Kasumi-1 (cell line): ENCODE measurements at places on chromosomes 11 and 22.

DNA sequence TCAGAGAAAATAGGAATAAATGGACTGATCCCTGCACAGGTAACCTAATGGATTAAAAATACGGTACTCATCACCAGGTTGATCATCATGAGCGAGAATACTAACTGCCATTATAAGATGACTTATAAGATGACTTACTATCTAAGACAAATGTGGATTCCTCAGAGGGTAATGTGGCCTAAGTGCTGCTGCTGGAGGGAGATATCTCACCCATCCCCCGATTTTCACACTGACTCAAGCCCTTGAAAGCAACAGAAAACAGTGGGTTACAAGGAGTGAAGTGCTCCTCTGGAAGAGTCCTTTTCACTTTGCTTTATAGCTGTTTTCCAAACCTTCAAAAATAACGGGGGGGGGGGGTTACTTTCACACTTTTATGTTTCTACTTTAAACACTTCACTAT lies 920 bp downstream of the TMEM218 start:
- no peak for DNase-seq

DNA sequence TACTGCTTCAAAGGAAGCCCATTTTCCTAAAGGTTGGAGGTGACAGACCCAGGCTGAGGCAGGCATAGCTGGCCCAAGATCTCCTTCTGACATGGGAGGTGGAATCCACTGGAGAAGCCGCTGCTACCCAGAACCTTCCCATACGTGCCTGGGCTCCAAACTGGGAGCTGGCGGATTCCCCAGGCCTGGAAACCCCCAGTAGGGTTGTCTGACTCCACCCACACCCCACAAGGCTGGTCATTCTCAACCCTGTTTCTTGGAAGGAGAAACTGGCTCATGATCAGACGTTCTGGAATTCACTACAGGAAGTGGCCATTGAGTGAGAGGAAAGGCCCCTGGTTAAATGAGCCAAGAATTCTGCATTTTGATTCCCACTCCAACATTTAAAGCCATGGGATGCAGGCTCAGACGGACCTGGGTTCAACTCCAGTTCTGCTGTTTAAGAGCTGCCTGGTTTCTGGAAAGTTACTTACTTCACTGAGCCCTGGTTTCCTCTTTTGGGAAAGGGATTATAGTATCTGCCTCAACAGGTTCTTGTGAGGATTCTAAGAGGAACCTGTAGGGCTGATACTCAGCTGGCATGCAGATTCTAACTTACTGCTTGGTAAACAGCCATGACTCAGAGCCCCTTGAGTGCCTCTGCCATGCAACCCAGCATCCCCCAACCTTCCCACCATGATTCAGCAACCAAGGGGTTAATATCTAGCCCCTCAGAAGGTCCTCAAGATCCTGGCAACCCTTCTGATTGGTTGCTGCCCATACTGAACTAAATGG lies 19.4 kb upstream of the TSKU start:
- DNase-seq = no peak

- DNase-seq = no peak
These were observed 657.7 kb downstream of the OPCML start for GRCh38 chr11:132874638-132875037.

- no peak for DNase-seq
These were observed 14.1 kb upstream of the KIAA0930 start for GRCh38 chr22:45254789-45255278.

GRCh38 chr11:76735841-76736240 lies 47.3 kb upstream of the TSKU start:
- DNase-seq = no peak

DNA sequence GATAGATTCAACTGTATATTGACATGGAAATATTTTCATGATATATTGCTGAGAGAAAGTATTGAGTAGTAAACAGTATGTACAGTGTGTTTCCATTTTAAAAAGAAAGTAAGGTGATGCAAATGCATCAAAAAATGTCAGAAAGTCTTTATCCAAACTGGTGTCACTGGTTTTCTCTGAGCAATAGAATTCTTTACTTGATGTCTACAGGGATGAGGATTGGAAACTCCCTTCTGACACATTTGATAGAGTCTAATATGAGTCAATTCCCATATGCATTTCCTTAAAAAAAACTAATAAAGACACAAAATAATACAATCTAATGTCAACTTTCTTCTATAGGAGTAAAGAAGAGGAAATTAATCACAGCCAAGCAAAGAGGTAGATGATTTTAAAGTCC lies 18.3 kb upstream of the CCDC179 start:
- DNase-seq = no peak

DNA sequence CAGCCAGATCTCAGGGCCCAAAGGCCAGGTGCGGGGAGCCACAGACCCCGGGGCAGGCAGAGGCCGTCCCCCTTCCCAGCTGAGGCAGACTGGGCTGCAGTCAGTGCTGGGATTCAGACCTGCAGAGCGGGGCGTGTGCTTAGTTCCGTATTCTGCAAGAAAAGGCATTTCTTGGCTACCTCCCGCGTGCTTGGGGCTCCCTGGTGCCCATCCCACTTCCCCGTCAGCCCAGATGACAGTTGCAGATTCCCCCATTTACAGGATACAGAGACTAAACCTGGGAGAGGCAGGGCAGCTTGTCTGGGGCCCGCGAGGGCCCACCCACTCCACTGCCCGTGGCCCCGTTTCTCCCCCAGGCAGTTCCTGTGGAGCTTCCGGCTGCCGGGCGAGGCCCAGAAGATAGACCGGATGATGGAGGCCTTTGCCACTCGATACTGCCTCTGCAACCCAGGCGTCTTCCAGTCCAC lies 18.3 kb downstream of the CYTH4 start:
- DNase-seq = peak; percentile 96
